Esophagus muscularis mucosa (tissue), 4 donors: ENCODE measurements at places on chromosomes 2 and 18. TPM values are rescaled to one million over a fixed set of nuclear protein-coding genes. Genes with fewer than 3 reads are reported as not detected.

Gene RAPH1
- total RNA-seq: 17.4 TPM

Gene SCN3A
- total RNA-seq: 1.2 TPM

Gene ATP6V1B1
- not detected for total RNA-seq

Gene TGFA
- 0.46 TPM for total RNA-seq

Gene PREPL
- 38.6 TPM for total RNA-seq

Gene KCNG2
- 1.7 TPM for total RNA-seq

Gene NGEF
- 0.98 TPM for total RNA-seq
